Activated T-helper 2 cell treated with anti-CD3 and anti-CD28 coated beads, Interferon-gamma antibody, Interleukin-2, Interleukin-4, amounts not matched to agents 10 μg/mL and 5 μg/mL and 100 μg/mL, durations not matched to agents 14 hours and 24 hours and 36 hours (primary cell): ENCODE measurements at places on chromosomes 11 and 22. TPM values are rescaled to one million over a fixed set of nuclear protein-coding genes. Genes with fewer than 3 reads are reported as not detected.

GRCh38 chr22:37486224-37486845 lies at the start of gene MFNG:
Gene MFNG, minus strand, starts transcription at chr22:37486384. Its CDS starts 207 bp downstream, at chr22:37486177.
- peak; percentile 71 for DNase-seq

DNA sequence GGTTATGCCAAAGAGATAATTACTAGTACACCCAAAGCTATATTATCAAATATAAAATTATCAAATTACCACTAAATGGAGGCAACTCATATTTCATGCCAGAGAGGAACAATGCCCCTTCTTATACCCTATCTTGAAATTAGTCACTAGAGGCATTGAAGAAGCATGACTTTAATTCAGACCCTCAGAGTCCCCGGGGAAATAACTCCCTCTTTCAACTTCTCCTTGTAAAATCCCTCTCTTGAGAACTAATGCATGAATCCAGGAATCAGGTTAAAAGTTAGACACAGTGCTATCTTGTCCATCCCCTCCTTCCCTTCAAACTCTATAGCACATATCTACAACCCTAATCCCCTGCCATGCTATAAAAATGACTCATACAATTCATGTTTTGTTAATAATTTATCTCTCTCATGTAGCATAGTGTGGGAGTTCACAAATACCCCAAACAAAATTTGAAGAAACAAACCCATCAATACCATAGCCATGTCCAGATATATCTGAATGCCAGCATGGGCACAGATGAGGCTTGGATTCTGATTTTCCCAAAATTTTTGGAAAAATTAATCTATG lies 665.4 kb downstream of the KCNA4 start:
- no peak for DNase-seq

- DNase-seq = no peak
Observed at GRCh38 chr22:49042066-49042465, 785.6 kb downstream of the BRD1 start.

SLC37A4 gene
- total RNA-seq = 31.7 and 34.4 TPM in 2 replicates

DNA sequence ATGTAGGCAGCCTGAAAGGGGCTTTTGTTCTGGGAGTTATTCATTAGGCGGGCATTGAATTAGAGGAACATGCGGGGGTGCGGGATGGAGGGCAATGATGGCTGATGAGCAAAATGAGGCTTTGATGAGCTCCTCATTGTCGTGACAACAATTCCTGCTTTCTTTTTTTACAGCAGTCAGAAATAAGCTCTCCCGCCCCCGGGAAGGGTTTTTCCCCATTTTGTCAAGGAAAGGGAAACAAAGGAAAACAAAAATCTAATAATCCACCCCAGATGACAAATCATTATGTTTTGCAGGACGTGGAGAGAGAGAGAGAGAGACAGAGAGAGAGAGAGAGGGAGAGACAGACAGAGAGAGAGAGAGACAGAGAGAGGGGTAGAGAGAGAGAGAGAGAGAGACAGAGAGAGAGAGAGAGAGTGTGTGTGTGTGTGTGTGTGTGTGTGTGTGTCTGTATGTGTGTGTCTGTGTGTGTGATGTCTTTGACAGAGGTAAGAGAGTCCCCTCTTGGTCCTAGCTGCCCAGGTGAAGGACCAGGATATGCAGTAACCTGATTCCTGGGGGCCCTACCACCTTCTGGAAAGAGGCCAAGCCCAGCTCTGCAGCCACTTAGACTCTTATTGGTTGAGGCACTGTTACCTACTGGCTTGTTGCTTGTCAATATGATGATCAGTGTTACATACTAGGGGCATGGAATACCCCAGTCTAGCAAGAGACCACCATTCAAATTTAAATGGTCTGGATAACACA lies 46.7 kb upstream of the PARVA start:
- no peak for DNase-seq

DNA sequence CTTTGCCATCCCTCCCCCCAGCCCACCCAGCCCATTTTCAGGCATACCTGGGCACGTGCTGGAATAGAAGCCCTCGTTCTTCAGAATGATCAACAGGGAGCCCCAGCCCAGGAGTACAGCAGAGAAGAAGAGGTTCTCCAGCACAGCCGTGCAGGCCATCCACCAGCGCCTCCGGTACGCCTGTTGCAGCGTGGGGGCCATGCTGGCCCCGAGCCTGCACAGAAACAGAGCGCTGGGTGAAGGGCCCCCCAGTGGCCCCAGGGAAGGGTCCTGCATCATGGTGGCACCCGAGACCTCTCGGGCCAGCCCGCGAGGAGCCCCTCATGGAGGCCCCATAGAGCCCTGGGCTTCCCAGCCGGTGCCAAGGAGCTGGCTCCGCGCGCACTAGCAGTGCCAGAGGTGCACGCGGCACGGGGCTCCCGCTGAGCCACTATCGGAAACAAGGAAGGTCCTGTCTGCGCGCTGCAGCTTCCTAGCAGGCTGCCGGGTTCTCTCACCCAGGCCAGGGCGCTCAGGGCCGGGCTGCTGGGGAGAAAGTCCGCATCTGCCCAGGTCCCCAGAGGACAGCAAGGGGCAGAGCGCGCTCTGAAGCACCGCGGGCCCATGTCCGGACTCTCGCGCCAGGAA lies 1.5 kb downstream of the SLC43A1 start:
- peak; percentile 18 for DNase-seq

GRCh38 chr22:38868286-38868721 lies 3.7 kb downstream of the CBX6 start:
- no peak for DNase-seq

DNA sequence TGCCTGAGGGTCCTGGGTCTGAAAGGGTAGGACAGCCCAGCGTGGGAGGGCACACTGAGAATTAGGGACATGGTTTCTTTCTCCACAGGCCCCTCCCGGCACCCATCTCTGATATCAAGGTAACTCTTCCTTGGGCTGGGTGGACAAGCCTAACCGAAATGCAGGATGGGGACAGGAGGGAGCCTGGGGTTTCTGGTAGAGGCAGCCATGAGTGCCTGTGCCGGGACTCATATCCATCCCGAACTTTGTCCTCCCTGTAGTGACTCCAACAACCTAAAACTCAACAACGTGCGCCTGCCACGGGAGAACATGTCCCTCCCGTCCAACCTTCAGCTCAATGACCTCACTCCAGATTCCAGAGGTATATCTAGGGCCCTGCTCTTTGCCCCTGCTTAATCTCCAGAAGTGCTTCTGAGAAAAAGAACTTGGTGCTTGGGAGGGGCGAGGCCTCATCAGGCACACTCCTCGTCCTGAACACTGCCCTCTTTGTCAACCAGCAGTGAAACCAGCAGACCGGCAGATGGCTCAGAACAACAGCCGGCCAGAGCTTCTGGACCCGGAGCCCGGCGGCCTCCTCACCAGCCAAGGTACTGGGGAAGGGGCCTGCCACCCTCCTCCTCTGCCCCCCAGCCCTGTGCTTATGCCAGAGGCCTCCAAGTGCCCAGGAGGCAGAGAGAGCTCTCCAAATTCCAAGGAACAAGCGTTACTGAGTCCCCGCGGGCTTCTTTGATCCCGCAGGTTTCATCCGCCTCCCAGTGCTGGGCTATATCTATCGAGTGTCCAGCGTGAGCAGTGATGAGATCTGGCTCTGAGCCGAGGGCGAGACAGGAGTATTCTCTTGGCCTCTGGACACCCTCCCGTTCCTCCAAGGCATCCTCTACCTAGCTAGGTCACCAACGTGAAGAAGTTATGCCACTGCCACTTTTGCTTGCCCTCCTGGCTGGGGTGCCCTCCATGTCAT lies 3.1 kb downstream of the TMEM25 start:
- DNase-seq = no peak
